ENCODE measurements at places on chromosomes 11 and 22.

DNA sequence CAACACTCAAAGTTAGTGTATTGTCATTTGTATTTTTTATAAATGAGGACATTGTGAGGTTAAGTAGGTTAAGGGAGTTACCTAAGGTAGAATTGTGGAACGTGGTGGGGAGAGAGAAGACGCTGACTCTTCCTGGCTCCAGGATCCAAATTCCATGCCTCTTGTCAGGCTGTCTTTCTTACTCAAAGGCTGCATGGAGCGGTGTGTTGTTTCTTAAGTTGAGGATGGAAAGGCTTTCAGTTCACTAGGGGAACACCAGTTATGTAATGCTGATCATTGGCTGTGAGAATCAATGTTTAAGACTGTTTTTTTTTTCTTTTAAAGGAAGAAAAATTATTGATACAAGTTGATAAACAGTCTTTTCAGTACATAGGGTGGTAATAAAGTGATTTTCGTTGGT lies 2.9 kb downstream of the UBE2L3 start:
- DNase-seq, result no peak

DNA sequence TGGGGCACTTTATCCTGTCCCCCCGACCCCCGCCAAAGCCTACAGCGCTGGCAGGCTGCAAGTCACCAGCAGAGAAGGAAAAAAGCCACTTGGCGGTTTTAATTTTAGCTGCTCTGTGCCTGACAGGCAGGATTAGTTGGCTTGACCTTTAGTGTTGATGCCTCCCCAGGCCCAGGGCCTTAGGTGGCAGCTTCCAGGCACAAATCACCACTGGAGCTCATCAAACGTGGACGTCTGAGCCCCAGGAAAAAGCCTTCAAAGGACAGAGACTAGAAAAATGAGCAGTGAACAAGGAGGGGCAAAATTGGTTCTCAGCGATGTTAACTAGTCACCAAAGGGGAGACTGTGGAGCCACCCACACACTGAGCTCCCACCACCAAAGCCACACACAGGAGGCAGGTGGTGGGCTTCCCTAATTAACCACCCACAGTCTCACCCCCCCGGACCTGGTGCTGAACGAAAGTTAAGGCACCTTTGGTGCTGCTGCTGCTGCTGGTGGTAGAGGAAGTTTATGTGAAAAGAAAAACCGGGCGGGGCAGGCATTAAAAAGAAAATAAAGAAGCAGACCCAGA lies 4.4 kb upstream of the PYGM start:
- no peak for DNase-seq

DNA sequence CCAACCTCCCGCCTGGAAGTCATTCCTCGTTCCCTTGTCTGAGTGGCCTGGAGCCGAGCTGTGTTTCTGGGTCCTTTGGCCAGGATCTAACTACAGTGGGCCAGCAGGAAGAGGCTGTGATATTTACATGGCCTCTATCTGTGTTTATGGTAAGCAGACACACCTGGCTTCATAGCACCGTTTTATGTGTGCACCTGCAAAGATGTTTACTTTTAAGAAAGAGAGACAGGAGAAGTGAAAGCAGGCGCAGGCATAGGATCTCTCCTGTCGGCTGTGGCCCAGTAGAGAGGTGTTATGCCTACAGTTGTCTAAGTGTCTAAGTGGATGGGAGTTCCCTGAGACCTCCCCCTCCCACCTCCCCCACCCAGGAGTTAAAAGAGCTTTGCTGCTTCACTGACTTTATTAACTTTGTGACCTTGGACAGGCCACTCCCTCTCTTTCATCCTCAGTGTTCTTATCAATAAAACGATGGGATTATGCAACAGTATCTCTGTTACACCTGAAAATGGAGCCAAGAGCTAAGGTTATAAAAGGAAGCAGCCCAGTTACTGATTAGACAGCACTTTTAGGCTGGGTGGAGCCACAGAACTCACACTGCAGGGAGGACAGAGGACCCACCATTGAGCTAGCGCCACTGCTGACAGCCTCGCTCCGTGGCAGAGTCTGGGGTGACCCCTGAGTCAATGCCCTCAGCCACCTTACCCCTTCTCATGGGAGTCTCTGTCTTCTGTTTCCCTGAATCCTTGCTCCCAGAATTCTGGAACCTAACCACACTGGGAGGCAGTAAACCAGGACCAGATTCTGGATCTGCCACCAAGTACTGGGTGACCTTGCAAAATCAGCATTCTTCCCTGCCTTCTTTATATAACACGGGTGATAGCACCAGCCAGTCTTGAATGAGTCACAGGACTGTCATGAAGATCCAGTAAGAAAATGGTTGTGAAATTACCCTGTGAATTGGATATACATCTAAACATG lies 22.0 kb downstream of the ST14 start:
- peak; percentile 59 for DNase-seq

DNA sequence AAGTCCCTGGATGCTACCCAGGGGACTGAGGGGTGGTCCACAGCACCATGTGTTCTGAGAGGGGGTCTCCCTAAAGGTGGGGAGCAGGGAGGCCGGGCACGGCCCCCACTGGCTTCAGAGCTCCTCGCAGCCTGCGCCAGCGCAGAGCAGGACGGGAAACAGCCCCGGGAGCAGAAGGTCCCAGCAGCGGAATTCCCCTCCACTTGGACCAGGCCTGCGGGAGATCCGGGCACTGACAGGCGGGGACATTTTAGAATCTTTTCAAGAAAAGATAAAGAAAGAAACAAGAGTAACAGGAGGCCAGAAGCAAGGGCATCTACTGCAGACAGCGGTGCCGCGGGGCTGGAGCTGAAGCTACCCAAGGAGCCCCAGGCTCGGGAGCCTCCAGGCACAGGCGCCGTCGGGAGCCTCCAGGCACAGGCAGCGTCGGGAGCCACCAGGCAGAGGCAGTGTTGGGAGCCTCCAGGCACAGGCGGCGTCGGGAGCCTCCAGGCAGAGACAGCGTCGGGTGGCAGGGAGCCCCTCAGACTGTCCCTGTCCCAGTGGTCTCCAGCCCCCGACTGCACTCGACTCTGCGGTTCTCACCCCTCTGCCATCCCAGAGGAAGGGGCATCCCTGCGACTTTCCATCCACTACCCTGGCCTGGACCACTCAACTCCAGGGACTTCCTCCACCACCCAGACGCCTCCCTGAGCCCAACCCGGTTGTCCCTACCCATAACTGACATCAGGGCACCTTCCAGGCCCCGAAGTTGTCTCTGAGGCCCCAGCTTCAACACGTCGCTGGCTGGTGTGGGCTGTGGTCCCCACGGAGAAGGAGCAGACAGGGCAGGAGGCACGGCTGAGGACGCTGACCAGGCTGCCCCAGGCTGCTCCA lies 211.1 kb downstream of the BRD1 start:
- no peak for DNase-seq

- DNase-seq, result no peak
Observed at GRCh38 chr11:44191322-44192016, 96.0 kb downstream of the EXT2 start.

DNA sequence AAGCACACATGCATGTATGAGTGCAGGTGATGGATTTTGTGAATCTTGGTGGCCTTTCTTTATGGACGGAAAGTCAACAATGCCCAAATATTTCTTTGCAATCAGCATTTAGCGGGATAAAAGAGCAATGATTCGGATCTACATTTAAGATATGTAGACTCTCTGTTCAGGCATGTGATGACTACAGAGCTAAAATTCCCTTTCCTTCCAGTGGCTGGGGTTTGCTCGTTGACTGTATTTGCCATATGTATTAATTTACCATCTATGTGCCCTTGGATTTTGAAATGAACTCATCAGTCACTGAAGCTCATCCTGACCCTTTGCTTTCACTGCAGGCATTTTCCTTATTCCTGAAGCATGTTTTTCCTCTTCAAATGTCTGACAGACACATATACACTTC lies 13.6 kb downstream of the BLID start:
- DNase-seq, result no peak

GRCh38 chr11:1048375-1049070 lies 12.0 kb upstream of the MUC6 start:
- no peak for DNase-seq

DNA sequence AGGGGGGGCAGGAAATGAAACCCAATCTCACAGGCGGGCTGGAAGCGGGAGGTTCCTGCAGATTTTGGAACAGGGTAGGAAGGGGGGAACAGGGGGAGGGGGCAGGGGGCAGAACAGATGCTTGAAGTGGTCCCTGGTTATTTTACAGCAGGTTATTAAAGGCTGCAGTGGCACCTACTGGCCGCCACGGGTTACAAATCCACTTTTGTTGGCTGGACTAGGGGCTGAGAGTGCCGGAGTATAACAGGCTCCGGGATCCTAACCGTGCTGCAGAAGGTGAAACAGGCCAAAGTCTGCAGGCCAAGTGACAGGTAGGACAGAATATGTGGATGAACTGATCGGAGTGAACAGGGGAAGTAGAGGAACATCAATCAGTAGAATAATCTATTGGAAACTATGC lies 2.5 kb downstream of the ROBO3 start:
- no peak for DNase-seq

DNA sequence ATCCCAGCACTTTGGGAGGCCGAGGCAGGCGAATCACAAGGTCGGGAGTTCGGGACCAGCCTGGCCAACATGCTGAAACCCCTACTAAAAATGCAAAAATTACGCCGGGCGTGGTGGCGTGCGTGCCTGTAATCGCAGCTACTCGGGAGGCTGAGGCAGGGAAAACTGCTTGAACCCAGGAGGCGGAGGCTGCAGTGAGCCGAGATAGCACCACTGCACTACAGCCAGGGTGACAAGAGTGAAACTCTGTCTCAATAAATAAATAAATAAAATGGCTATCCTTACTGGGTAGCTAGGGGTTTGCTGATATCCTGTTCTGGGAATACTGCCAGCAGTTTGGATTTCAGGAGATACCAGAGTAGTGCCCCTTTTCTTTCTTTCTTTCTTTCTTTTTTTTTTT lies 2.4 kb upstream of the RBM14 start:
- no peak for DNase-seq

DNA sequence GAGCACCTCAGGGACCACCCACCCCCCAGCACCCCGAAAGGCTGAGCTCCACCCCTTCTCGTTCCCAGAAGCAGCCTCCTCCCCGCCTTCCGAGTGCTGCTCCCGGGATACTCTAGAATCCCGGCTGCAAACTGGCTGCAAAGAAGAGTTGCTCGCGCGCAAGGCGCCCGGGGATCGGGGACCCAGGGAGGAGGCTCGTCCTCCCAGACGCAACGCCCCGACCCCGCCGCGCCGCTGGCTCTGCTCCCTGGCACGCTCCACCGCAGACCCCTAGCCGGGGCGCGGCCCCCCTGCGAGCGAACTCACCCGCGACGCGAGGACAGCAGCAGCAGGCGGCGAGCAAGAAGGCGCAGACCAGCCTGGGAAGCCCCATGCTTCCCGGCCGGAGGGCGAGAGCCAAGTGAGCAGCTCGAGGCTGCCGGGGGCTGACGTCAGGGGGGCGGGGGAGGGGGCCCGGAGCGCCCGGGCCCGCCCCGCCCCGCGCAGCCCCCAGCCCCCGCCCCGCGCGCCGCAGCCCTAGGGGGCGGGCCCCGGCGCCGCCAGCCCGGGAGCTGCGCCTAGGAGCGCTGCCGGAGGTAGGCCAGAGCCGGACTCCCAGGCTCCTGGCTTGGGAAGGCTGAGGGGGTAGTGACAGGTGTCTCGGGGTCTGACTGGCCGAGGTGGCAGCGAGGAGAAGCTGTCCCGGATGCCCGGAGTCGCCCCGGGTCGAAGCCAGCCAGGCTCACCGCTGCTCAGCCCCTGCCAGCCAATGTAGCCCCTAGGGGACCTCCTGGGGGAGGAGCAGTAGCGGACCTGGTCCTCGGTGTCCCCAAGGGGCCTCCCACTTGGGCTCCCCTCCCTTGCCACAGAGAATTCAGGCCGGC lies at the start of gene MCAM:
Gene MCAM, minus strand, starts transcription at position 402 of the 863 bp plus-strand sequence. Its CDS starts 29 bp downstream, at position 373.
- DNase-seq, result no peak

GRCh38 chr11:67300756-67301312 lies 2.5 kb upstream of the SSH3 start:
- DNase-seq, result no peak

- no peak for DNase-seq
Observed at GRCh38 chr11:68470304-68470811, 9.8 kb downstream of the PPP6R3 start.

- no peak for DNase-seq
Observed at GRCh38 chr22:24230911-24231656, 13.8 kb downstream of the GGT5 start.

DNA sequence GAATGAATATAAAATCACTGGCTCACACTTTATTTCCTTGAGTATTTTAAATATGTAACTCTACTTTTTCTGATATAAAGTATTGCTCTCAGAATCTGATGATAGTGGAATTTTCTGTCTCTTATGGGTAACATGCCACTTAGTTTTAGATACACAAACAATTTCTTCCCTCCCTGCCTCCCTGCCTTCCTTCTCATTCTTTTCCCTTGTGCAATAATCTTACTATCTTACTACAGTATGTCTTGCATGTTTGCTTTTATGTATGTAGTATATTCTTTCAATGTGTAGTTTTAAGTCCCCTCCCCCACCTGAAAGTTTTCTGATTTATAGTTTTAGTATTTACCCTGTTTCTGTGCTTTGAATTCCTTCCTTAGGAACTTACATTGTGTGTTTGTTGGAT lies 48.4 kb downstream of the INSC start:
- DNase-seq, result no peak

DNA sequence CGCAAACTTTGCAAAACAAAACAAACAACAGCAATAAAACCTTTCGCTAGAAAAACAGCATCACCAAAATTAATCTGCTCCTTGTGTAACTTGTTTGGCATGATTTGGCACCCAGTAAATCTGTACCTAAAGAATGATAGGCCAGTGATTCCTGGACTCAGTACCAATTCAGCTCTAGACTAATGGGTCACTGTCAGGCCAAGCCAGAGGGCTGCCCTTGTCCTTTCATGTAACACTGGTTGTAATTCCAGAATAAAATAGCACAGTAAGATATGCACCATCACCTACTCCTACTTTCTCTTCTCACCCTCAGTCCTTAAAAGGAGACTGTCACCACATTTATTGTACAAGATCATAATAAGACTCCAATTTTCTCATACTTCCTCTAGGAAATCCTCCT lies 341.6 kb upstream of the PITPNB start:
- no peak for DNase-seq

GRCh38 chr11:33906484-33907186 lies 14.8 kb upstream of the LMO2 start:
- no peak for DNase-seq

- DNase-seq, result no peak
Observed at GRCh38 chr11:28919194-28919593, 811.0 kb downstream of the METTL15 start.

DNA sequence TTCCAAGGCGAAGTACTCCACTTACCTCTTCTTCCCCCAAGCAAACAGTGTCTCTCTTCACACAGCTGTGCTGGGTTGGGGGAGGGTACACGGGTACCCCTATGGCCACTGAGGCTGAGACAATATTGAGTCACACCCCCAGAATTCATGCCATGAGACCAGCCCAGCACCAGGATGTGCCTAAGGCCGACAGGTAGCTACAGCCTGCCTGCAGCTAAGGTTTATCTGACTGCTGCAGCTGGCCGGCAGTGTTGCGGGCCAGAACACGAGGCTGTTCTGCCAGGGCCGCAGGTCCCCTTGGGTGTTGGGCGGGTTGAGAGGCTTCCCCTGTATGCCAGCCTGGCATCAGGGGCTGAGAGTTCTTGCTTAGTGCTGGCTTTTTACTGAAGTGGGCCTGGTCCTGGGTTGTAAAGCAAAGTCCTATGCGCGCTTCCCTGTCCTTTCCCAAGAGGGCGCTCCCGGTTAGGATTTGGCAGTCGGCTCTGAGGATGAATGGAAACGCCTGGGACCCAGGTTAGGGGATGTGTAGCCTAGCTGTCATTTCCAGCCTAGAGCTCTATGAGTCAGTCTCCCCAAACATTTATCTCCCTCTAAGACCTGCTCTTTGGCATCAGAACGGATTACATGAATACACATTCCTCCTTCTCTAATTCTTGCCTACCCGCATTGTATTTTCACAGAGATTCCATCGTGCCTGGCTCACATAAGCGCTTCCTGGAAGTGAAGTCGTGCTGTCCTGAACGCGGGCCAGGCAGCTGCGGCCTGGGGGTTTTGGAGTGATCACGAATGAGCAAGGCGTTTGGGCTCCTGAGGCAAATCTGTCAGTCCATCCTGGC lies 7.1 kb downstream of the USP18 start:
- peak; percentile 49 for DNase-seq

Measured in AG09309 (cell line).